ENCODE measurements at places on chromosomes 7 and 10. TPM values are rescaled to one million over a fixed set of nuclear protein-coding genes. Genes with fewer than 3 reads are reported as not detected.
A peak's percentile ranks its signal among the peaks of the same experiment; 100 is the strongest.

The PTF1A gene
- not detected for total RNA-seq

The GCK gene
- 0.93 TPM for total RNA-seq

The AFAP1L2 gene
- 4.7 TPM for total RNA-seq

- DNase-seq = no peak
These were observed at the start of gene ZNF22 for GRCh38 chr10:45000752-45001380. Gene ZNF22, plus strand, starts transcription at chr10:45000923. Its CDS starts 2,446 bp downstream, at chr10:45003369.

The ZNF22 gene
- 51.7 TPM for total RNA-seq

- DNase-seq = no peak
These were observed 72.4 kb upstream of the SP4 start for GRCh38 chr7:21355406-21355874.

The ARL4A gene
- total RNA-seq = 60.2 TPM

- no peak for DNase-seq
These were observed 116.5 kb upstream of the PRPS1L1 start for GRCh38 chr7:18144166-18144565.

GRCh38 chr7:1698201-1698600 lies 28.1 kb downstream of the ELFN1 start:
- DNase-seq = peak; percentile 5

The ACTA2 gene
- total RNA-seq = 168 TPM

GRCh38 chr7:123417580-123417979 lies 116.8 kb downstream of the IQUB start:
- no peak for DNase-seq

- DNase-seq = no peak
These were observed 26.7 kb downstream of the HECW1 start for GRCh38 chr7:43139137-43139536.

DNA sequence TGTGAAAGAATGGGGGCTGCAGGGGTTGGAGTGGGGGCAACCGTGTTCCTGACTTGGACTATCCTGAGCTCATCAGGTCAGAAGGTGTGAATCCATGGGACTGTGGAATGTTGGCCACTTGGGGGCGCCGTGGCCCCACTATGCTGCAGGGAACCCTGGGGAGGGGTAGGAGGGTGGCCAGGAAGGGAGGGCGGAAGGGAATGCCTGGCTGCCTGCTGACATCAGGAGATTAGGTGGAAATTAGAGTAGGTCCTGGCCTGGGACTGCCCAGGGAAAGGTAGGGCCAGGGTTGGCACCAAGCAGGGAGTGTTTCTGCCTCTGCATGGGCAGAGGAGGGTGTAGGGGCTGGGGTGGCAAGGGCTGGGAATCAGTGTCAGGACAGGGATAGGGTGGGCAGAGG lies 65.8 kb upstream of the PRSS58 start:
- DNase-seq = no peak
